Activated gamma-delta T cell treated with anti-CD3 and anti-CD28 coated beads, Interleukin-2, amount 50 U/mL, for 16 hours (primary cell): ENCODE measurements at places on chromosomes 3 and 15.

DNA sequence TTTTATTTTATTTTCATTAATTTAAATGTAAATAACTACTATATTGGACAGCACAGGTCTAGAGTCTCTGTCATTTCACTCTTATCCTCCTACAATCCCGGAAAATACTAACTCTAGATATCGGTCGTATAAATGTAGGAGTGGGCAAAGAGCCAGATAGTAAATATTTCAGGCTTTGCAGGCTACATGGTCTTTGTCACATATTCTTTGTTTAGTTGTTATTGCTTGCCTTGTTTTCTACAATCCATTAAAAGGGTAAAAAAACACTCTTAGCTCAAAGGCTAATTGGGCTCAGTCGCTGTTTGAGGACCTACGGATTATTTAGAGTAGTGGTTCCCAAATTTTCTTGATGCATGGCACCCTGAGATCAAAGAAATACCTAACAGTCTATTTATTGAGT, 1.7 kb downstream of the KNL1 start:
- no peak for DNase-seq

GRCh38 chr3:196740481-196741248, 1.0 kb downstream of the PAK2 start:
- DNase-seq = no peak

- DNase-seq = no peak
These were observed 263.6 kb upstream of the HES1 start for GRCh38 chr3:193872265-193872753.

DNA sequence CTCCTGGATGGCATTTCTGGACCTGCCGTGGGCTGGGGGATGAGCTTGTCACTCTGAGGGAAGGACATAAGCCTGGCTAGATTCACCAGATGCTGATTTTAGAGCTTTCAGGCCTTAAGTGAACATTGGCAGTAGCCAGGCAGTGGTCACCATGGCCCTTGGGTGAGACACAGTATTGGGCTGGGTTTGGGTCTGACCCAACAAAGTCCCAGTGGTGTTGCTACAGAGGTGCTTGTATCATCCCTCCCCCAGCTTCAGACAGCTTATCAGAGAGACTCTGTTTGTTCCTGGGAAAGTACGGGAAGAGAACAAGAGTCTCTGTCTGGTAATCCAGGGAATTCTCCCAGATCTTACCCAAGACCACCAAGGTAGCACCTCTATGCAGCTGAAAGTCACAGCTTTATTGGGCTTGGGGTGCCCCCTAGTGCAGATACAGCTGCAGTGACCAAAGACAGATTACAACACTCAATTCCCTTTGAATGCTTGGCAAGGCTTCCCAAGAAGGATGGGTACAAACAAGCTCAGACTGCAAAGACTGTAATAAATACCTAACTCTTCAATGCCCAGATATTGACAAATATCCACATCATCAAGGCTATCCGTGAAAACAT, 9.8 kb upstream of the RUVBL1 start:
- peak; percentile 25 for DNase-seq

DNA sequence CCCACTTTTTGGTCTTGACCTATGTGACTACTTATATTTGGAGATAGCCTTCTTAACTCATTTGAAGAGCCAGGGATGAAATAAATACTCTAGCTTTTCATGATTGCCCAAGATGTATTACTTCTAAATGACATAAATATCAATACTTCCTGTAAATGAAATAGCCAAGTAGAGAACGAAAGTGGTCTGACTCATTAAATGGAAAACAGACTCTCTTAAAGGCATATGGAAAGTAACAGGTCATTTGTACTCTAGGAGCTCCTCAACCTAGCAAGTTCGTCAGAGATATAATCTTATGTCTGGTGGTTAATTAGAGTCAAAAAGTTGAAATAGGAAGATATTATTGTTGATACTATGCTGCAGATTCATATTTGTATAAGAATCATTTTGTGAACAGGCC, 1105.4 kb downstream of the TUSC7 start:
- no peak for DNase-seq

DNA sequence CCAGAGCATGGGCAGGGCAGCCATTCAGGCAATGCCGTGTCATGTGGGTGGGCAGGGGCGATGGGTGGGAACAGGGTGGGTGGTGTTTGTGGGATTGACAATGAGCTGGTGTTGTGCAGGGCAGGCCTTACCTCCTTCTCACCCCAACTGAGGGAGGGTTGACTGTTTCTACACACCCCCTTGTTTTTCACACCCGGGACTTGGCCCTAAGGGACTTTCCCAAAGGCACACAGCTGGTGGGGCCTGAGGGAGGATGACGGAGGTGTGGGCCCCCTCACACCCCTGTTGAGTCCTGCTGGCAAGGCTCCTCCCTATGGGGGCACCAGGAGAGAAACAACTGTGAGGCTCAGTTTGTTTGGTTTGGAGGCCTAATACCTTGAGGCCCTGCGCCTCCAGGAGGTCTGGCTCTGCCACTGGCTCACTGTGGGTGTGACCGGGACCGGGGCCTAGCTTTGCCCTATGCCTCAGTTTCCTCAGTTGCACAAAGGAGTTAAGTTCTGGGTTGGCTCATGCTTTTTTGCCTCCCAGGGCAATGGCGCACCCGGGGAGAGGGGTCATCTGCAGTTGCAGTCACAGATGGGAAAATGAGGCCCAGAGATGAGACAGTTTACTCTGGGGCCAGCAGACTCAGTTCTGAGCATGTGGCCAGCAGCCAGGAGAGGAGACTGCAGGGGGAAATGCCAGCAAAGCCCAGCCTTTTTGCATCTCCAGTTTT, 5.1 kb upstream of the DNAH1 start:
- peak; percentile 52 for DNase-seq

GRCh38 chr3:124566701-124567100, 163.6 kb upstream of the UMPS start:
- no peak for DNase-seq
